Pulmonary artery endothelial cell (primary cell): ENCODE measurements at places on chromosomes 2 and 18. TPM values are rescaled to one million over a fixed set of nuclear protein-coding genes. Genes with fewer than 3 reads are reported as not detected.
A peak's percentile ranks its signal among the peaks of the same experiment; 100 is the strongest.

DNA sequence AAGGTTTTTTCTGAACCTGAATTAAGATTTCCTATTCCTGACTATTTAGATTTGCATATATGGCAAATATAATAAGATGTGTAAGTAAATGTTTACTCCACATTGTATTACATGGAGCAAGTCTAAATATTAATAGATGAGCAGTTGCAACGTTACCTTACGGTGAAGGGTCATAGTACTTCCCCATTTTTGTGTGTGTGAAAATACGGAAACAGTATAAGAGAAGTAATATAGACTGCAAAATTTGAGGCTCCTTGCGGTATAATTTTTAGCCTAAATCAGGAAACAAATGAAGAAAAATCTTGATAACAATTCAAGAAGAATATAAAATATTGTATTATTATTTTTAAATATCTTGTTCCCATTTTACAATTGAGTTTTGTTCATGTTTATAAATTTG lies 434.2 kb downstream of the GRB14 start:
- DNase-seq: no peak

TIGD1 gene
- 1.8 and 2.5 TPM in 2 replicates for total RNA-seq

SERPINB5 gene
- total RNA-seq: 0.07 and 0.14 TPM in 2 replicates

RIT2 gene
- total RNA-seq: not detected in 2 replicates

SCN7A gene
- total RNA-seq: not detected in 2 replicates

DNA sequence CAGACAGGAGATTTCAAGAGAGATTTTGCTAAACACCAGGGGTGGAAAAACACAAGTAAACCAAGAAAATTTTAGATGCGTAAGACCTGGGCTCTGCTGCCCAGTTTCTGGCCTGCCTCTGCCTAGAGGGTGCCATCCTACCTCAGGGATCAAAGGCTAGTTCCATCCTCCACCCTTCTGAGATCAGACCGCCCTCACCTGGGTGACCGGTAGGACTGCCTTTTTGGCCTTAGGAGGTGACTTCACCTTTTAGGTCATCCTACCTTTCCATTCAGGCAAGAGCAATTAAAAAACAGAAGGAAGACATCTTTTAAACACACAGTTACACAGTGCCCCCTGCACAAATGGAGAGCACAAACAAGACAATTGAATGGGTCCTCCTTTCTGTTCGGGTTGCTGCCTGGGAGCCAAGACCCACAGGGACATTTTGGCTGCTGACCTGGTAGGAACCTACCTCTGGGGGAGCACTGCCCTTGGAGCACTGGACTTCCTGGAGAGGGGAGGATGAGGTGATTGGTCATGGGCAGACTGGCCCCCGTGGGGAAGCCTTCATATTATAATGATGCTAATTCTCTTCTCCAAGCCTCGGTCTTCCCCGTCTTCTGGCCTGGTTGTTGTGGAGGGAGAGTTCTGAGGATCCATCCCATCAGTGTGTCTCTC lies 3.1 kb downstream of the PSD4 start:
- no peak for DNase-seq

GRCh38 chr2:158665536-158666302 lies 129.4 kb upstream of the DAPL1 start:
- DNase-seq: no peak

STPG4 gene
- total RNA-seq: 0.11 TPM in 1 of 2 replicates, not detected in the other

COL4A4 gene
- total RNA-seq: 0.18 and 0.99 TPM in 2 replicates

DNA sequence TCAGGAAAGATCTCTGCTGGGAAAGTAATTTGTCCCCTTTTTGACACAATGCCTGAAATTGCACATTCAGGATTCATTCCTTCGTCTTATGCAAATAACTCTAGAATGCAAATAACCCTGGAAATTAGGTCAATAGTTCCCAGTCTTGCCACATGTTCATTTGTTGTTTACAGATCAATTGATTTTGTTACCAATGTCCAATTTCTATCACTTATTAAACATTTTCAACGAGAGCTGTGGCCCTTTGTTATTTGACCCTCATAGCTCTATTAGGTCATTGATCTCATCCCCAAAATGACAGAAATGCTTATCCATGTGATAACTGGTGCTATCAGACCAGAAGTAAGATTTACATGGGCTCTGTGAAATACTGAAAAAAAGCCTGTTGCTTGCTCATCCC lies 275.3 kb upstream of the REG3G start:
- no peak for DNase-seq

OTOS gene
- total RNA-seq: not detected in 2 replicates

GRCh38 chr2:242060212-242060835 lies 190.8 kb downstream of the RTP5 start:
- DNase-seq: peak; percentile 24

FMNL2 gene
- 26.6 and 27.0 TPM in 2 replicates for total RNA-seq
